Thoracic aorta (tissue), 2 donors: ENCODE measurements at places on chromosomes 11 and 22. TPM values are rescaled to one million over a fixed set of nuclear protein-coding genes. Genes with fewer than 3 reads are reported as not detected.

DNA sequence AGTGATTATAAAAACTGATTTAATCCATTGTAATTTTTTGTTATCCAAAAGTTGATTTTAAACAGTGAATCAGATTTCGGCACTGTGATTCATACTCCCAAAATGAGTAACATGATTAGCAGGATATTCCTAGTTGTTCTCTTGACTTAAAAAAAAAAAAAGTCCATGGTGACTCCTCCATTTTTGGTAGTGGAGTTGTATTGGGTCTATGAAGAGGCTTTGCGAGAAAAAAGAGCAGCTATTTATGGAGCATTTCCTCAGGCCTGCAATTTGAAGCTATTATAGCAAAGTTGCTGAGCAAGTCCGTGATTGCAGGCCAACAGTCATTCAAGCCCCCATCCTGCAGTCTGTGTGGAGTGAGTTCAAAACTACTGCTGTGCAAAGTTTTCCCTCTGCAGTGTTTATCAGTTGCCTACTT is 28.8 kb downstream of the YAP1 start:
- peak; percentile 9 for DNase-seq

Gene OR52N5
- total RNA-seq = not detected

GRCh38 chr11:83037877-83038276 is 33.8 kb downstream of the RAB30 start:
- DNase-seq = no peak

- DNase-seq = no peak
These were observed 67.4 kb downstream of the TIMP3 start for GRCh38 chr22:32868946-32869345.

Gene KCNQ1
- total RNA-seq = 4.4 TPM

Gene GGTLC2
- total RNA-seq = not detected

DNA sequence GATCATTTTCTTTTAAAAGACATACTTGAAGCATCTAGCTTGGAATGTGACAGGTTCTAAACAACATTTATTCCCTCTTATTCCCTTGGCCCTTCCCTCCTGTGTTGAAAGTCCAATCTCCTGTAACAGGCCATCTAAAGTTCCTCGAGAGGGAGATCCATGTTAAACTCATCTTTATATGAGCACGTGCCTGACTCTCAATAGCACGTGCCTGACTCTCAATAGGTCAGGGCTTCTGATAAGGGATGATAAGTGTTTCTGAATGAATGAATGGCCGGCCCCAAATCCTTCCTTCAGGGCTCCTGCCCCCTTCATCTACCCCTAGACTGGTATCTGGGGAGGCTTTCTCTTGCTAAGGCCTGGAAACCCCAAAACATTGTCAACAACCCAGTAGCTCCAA is 27.2 kb downstream of the RPL27A start:
- no peak for DNase-seq

- no peak for DNase-seq
These were observed 34.6 kb downstream of the NFAM1 start for GRCh38 chr22:42397332-42398249.

DNA sequence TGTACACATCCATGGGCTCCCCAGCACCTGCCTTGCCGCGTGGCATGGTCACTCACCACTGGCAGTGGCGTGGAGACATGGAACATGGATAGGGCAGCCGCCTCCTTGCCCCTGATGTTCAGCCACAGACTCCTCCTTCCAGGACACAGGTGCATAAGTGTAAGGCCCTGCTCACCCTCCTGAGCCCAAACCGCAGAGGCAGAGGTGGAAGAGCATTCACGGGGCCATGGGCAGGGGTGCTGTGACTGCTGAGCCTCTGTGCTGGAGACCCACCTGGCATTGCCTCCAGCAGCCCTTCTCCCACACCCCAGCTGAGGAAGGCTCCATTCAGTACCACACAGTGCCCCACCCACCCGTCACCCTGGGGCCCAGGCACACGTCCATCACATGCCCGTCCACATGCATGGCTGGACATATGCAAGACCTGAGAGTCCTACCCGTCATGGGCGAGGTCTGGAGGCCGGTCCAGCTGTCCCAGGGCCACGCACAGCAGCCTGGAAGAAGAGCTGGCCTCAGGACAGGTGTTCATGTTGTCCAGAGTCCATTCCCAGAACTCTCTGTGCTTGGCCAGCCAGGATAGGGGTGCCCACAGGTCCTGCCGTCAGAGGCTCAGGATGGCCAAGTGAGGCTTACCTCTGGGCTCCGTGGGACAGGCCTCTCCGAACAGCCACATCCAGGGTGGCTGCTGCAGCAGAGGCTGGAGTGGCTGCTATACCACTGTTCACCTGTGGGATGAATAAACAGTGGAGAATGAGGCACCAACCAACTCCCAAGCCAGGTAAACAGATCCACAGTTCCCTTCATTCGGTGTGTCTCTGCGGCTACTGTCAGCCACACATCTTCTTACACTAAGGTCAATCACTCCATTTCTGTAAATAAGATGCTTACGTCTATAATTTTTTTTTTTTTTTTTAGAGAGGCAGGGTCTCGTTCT is 1.7 kb upstream of the TUBGCP6 start:
- DNase-seq = no peak

DNA sequence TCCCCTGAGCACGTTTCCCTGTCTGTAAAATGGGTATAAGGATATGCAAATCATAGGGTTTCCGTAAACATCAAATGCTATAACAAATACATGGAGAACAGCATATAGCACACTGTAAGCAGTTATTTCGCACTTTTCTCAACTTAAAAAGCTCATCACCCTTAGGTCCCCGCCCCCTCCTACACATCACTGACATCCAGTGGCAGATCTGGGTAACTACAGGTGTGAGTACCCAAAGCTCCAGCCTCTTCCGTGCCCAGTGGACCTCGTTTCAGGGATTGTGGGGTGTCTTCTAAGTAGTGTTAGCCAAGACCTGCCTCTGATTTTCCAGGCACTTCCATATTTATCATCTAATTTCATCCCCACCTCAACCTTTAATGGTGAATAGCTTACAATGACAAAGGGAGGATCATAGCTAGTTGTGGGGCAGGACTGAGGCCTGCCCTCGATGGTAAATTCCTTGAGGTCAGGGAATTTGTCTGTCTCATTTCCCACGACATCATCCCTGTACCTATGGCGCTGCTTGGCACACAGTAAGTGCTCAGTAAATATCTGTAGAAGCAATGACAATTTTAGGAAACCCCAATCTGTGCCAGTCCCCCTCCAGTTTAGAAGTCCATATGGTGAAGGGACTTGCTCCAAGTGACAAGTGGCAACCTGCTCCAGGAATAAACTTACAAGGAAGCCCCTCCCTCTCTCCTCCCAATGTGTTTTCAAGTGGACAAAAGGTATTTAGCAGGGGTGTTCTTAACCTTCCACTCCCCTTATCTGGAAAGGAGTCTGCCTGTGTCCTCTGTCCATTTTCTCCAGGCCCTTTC is 340.5 kb downstream of the TENM4 start:
- no peak for DNase-seq

GRCh38 chr11:108538502-108538901 is 40.3 kb upstream of the POGLUT3 start:
- no peak for DNase-seq

GRCh38 chr11:126589492-126589803 is 234.0 kb downstream of the ST3GAL4 start:
- DNase-seq = no peak

Gene SCGB1A1
- total RNA-seq = not detected

DNA sequence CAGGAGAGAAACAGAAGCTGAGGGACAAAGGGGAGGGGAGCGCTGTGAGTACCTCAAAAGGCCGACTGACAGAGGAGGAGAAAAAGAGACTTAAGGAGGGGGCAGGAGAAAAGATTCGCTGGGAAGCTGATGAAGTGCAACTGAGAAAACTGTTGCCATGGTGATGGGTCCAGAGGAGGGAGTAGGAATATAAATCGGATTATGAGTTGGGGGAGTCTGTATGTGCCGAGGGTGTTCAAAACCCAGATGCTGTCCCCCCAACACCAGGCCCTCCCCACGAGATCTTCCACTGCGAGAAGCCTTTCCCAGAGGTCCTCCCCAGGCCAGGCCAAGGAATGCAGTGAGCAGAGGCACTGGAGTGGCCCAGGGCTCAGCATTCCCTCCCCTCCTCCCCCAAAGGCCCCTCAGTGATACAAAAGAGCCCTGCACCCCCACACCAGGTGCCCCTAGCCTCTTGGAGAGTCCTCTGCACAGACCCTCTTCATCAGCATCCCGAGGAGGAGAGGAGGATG is 13.7 kb upstream of the BCL9L start:
- no peak for DNase-seq

DNA sequence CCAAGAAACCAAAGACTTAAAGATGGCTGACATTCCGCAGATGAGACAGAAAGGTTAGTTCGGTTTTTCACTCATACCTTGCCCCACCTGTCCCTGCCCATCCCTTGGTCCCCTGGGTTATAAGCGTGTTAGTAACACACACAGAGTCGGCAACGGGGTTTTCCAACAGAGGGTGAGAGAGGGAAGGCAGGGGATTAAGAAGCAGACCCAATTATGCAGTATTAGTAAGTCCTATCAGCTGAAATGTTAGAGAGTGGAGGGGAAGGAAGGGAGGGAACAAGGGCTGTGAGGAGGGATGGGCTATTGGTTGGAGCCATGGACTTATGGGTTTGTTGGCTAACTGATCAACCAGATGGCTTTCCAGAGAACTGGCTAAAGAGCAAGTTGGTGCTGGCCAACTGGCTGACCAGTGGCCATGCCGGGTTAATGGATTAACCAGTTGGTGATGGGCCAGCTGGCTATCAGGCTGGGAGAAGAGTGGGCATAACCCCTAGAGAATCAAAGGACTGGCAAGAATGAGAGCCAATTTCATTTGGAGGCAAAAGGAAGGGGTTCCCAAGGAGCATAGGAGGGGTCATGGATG is 45.5 kb downstream of the NRXN2 start:
- no peak for DNase-seq

GRCh38 chr11:126175393-126175792 is 36.1 kb downstream of the RPUSD4 start:
- no peak for DNase-seq

DNA sequence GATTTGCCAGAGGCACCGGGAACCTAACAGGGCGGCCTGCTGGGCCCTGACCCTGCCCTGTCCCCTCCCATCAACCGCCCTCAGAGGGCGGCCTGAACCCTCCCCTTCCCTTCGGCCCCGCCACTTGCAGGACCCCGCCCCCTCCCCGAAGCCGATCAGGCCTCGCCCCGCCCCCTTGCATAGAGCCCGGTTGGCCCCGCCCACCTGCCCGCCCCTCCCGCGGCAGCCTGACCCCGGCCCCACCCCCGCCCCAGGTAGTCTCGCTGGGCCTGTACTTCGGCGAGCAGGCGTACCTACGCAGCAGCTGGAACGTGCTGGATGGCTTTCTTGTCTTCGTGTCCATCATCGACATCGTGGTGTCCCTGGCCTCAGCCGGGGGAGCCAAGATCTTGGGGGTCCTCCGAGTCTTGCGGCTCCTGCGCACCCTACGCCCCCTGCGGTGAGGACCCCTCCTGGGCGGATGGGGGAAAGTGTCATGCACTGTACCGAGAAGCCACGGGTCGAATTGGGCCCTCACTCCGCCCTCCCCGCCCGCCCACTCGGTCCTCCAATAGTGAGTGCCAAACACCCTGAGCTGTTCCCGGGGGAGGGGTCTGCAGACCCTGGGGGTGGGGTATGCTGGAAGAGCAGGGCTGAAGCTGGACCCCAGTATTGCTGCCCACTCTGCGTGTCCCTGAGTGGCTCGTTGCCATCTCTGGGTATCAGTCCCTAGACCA is 94.1 kb downstream of the CACNA1I start:
- DNase-seq = no peak

DNA sequence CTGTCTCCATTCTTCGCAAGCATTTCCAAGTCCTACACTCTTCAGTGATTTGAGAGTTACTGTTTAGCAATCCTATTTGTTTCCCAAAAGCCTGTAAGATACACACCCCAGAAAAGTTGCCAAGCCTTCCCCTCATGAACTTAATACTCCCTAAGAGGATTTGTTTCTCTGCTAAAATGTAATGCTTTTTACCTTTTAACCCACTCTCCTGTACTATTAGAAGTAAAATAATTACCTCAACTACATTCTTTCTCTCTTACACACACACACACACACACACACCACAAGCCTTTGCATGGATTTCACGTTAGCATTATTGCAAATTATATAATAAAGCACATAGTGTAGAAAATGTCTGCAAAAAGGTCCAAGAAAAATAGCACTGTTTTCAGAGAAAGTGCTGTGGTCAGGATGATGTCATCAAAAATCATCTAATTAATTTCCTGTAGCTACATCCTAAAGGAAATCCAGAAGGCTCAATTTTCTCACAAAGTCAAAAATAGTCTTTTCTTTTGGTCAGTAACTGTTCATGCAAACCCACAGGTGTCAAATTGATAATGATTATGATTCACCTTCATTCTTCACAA is 364.1 kb upstream of the PITPNB start:
- DNase-seq = no peak

Gene PHOX2A
- total RNA-seq = not detected

Gene CSF2RB
- total RNA-seq = 21.4 TPM

DNA sequence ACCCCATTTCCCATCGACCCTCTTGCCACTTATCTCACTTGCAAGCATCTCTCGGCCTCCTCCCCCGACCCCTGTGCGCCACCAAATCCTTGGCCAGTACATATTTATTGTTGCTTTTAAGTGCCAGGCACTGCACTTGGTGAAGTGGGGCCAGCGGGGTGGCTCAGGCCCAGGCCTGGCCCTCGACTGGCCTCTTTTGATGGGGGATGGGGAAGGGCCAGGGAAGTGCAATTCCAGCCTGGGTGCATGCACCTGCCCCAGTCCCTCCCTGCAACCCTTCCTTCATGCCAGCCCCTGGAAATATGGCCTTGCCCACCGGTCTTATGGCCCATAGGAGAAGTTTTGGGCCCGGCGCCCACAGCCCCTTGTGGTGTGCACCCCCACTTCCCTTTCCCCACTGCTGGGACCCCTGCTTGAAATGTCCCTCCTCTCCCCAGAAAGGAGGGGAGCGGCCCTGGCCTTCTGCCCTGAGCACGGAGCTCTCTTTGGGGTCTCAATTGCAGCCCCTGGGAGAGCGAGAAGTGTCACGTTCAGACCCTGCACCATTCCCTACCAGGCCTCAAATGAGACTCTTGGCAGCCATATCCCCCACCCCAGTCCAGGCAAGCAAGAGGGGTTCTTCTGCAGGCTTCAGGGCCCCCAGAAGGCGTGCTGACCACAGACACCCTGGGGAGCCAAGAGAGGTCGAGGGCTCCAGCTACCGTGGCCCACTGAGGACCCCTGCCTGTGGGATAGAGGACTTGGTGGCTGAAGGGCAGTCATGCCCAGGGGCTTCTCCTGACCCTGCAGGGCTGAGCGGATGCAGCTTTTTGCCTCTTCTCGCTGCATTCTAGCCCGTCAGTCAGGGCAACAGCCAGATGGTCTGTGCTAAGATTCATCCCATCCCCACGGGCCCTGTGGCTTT is 961 bp downstream of the SUSD2 start:
- DNase-seq = no peak

DNA sequence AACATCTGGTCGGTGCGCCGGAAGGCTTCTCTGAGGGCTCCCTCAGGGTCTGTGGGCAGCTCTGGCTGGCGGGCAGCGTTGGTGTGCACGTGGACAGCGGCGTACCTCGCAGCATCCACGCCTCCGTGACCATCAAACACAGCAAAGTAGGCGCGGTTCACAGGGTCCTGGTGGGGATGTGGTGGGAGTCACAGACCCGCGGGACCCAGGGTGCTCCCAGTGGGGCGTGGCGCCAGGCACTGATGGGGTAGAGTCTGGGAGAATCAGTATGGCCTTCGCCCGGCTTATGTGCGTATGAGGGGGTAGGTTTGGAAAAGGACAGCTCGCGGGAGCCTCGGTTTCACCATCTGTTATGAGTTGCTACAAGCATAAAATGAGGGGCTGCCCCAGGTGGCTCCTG is 19.2 kb downstream of the PPM1F start:
- no peak for DNase-seq

Gene SLC25A18
- total RNA-seq = not detected
